Amniotic epithelial cell (primary cell): ENCODE measurements at places on chromosomes 2 and 18.

- no peak for DNase-seq
These were observed 349.7 kb upstream of the ST6GAL2 start for GRCh38 chr2:107235491-107236254.

DNA sequence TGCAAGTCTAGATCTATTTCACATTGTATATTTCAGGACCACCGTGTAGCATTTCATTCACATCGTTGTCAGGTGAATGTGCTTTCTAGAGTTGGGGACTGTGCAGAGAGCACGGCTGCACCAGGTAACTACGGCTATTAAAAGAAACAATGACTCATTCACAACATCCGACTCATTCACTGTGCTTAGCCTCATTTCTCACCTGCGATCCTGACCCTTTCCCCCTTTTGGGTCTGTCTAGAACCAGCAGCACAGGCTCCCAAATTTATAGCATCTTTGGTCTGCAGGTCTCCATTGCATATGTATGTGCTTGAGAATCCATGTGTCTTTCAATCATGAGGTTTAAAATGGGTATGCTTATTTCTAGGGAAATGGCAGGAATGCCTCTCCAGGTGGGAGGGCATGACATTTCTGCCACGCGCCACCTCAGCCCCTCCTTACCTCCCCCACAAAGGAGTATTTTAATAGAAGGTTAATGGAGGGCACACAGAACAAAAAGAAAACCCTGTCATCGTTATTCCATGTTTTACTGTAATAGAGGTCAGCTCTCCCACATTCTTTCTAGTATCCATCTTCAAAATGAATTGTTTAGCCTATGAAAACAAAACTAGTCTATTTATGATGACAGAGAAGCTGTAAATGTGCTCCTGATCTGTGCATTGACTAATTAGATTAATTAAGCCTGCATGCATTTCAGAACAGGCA lies 246.7 kb upstream of the EPHA4 start:
- DNase-seq = no peak

DNA sequence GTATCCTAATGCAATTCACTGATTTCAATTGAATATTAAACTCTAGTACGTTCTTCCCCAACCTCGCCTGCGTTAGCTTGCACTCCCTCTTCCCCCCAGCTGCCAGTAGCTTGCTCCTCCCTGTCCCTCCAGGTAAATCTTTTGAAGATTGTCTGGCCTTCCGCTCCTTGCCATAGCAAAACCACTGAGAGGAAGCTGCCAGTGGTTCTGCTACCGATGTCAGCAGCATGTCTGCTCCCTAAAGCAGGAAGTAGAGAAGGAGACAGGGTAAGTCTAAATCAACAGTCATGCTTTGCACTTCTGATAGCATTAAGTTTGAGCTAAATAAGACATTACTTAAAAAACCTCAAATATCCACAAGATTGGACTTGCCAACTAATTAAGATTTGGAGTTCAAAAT lies 89.1 kb downstream of the SCN2A start:
- no peak for DNase-seq

GRCh38 chr2:231877533-231878456 lies 48.4 kb downstream of the NPPC start:
- no peak for DNase-seq

- DNase-seq = peak; percentile 49
These were observed 118.4 kb downstream of the PKP4 start for GRCh38 chr2:158575051-158575635.

- DNase-seq = no peak
These were observed 1053.6 kb upstream of the SLC39A10 start for GRCh38 chr2:194603429-194603828.

DNA sequence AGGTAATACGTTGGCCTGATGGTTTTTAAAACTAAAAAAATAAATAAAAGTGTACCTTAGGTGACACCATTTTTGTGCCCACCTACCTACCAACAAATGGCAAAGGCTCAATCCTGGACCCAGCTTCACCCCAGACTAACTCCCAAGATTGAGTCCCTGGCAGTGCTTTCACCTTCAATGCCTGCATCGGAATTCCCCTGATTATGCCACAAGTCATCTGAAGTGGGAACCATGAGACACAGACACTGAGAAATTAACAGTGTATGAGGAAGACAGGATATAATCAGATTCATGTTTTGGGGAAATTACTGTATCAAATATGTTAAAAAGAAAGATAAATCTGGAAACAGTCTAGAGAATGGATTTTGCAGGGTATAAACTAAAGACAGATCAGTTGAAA lies 41.6 kb downstream of the ZBTB14 start:
- no peak for DNase-seq

DNA sequence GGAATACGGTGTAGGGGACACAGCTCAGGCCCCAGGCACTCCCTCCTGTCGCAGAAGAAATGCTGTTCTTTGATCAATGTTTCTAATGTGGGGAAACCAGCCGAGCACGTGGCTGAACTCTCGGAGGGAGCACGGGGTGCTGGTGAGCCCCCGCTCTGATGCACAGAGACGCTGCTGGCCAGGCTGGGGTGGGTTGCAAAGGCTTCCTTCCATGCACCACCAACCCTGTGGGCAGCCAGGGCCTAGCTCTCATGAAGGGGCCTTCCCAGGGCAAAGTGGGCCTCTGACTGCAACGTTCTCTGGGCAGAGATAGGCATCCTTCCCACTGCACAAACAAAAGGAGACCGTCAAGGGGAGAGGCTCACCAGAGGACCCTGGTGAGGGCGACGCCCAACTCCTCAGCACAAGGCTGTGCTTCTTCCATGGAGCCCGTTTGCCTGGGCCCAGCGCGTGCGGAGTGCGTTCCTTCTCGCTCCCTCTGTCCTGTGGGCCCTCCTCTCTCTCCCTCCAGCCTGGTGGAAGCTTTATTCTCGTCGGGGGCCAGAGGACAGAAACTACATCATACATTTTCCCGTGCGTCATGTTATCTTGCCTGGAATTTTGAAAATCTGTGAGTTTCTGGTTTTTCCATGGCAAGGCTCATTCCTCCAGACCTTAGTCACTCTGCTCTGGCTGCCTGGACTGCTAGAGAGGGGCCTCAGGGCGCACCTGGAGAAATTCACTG lies 61.1 kb upstream of the SP3 start:
- peak; percentile 94 for DNase-seq

DNA sequence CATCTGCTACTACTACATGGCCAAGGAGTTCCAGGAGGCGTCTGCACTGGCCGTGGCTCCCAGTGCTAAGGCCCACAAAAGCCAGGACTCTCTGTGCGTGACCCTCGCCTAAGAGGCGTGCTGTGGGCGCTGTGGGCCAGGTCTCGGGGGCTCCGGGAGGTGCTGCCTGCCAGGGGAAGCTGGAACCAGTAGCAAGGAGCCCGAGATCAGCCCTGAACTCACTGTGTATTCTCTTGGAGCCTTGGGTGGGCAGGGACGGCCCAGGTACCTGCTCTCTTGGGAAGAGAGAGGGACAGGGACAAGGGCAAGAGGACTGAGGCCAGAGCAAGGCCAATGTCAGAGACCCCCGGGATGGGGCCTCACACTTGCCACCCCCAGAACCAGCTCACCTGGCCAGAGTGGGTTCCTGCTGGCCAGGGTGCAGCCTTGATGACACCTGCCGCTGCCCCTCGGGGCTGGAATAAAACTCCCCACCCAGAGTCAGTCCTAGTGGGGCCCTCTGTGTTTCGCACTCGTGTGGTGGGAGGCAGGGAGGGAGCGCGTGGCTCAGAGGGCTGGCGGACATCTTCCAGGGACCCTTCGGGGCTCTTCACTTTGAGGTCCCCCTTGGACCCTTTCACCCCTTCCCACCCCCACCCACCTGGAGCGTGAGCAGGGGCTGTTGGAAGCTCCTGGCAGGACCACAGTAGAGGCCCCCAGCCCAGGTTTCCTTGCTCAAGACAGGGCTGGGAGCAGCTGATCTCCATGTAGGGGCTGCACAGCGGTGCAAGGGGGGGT lies 5.7 kb downstream of the GPR35 start:
- no peak for DNase-seq

- no peak for DNase-seq
These were observed 17.5 kb downstream of the FTCDNL1 start for GRCh38 chr2:199833525-199833924.

DNA sequence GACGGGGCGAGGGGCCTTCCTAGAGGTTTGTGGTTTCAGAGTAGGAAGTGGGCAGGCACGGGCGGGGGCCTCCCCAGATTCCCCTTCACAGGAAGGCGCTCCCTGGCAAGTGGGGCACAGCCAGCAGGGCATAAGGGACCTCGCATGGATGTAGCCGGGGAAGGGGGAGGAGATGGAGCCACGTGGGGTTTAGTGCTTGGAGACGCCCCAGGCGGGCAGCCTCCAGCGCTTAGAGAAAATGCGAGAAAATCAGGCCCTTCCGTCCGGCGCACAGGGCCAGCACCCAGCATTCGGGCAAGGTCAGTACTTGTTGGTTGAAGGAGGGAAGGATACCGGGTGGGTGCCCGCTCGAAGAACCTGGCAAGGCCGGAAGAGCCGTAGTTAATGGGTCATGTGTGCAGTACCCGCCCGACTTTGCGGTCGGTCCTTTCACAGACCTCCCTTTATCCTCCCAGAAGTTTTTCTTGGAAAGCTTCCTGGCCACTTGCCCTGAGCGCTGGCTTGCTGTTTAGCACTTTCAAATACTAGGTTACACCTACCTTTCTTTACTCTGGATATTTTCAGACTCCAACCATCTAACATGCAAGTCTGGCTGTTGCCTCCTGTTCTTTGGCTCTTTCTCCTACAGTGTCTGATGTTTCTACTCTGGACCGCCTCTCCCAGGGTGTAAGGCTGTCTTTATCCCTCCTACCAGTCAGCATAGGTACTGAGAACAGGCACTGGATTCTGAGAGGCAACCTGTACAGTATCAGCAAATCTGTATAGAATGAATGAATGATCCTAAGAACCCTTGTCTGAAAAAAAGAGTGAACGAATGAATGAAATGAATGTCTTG lies 78.1 kb downstream of the CIB4 start:
- DNase-seq = no peak

DNA sequence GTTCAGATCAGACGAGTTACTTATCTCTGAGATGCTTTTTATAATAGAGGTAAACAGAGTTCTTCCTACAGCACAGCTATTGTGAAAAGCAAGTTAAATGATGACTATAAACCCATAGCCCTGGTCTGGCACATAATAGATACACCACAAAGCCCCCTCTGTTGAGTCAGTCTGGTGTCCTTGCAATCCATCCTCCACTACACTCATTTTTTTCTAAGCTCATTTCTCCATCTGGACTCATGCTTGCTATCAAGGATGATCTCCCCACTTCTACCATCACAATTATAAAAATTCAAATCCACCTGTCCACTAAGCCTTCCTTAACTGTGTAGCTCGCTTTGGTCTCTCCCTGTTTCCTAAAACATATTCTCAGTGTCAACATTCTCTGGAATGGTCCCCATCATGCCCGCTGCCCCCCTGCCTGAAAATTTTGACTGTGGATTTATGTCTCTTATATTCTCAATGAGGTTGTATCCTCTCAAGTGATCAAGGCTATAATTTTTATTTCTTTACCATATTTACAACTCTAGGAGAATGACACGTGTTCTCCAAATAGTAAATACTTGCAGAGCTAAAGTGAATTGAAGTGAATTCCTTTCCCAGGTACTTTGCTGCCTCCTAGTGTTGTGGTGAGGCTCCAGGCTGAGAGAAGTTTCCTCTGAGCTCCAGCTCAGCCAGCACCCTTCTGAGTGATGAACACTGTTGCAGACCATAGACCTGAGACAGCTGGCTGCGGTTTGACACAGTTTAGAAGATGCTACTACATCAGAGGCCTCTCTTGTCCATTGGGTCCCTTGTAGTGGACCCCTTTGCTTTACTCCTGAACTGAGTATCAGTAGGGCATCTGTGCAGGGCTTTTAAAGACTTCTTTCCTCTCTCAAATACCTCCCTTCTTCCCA lies 108.7 kb downstream of the DPP10 start:
- DNase-seq = peak; percentile 3

DNA sequence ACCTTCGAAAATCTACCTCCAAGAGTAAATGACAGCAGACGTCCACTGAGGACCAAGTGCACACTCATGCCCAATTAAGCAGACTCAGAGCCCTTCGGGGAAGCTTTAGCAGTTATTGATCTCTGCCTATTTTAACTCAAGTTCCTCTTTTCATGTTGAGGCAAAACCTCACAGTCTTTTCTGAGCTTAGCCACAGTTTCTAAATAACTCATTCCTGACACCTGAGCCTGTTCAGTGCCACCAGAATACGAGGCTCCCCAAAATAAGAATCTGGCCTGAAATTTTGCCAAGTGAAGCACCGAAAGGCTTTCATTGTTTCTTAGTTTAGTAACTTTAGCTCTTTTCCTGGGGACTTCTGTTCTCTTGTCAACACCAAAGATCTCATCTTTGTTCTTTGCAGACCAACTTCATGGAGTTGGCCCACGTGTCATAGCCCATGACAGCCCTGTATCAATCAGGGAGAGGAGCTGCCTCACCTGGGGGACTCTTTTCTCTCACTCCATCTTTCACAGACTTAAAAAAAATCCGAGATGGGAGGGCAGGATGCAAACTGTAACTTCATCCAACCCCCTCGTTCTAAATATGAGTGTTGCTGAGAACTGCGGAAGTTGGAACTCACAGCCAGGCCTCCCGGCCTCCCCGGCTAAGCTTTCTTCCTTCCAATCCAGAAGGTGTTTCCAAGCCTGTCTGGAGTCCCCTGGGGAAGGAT lies 22.2 kb downstream of the INPP5D start:
- no peak for DNase-seq

DNA sequence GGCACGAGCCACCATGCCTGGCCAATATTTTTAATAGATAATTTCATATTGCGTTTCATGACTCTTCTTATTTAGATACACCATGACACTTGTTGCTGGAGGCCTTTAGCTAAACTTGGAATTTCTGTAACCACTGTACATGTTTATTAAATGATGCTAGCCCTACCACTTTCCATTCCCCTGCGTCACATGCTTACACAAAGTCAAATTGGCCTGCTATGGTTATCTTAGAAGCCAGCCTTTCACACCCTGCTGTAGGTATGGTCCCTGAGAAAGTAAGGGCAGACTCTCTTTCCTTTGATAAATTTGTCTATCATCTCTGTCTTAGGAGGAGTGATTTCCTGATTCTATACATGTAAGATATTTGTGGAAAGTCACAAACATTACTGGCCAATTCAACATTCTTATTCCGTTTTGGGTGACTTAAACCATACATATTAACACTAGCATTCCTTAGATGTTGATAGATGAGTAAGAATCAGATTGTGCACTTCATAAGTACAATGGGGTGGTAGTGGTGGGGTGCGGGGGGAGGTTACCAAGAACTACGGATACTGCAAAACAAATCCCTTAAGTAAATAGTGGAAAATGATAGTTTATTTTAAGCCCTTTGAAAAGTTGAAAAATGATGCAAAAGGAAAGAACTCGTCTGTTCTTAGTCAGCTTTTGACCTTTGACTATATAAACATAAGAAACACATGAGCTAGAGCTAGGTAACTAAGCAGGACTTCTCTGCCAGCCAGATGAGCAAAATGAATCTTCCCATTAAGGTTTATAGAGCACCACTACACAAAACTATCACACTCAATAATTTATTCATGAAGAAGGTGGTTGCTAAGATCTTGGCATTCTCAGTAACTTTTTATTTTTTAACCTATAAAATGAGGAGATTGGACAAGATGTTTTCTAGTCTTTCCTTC lies 7.9 kb upstream of the NDUFV2 start:
- peak; percentile 80 for DNase-seq

- no peak for DNase-seq
These were observed 10.1 kb downstream of the BCL2 start for GRCh38 chr18:63309422-63309821.
